Activated naive CD4-positive, alpha-beta T cell (primary cell): ENCODE measurements at places on chromosomes 3 and 15.

GRCh38 chr3:59043391-59043790 is 6.4 kb downstream of the CFAP20DC start:
- DNase-seq = no peak

DNA sequence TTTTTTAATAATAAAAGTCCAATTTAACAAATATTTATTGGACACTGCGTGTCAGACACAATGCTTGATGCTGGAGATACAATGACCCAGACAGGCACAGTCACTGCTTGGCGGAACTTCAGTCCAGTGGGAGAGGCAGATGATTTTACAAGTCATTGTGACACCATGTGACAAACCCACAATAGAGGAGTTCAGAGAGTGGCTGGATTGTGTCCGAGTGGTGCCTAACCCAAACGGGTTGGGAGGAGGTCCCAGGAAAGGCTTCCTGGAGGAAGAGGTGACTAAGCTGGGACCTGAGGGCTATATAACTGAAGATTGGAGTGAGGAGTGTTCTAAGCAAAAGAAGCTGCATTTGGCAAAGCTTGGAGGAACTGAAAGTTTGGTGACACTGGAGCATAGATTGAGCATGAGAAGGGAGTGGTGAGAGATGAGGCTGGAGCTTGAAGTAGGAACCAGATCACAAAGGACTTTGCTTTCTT is 41.4 kb downstream of the CRTC3 start:
- DNase-seq = no peak

DNA sequence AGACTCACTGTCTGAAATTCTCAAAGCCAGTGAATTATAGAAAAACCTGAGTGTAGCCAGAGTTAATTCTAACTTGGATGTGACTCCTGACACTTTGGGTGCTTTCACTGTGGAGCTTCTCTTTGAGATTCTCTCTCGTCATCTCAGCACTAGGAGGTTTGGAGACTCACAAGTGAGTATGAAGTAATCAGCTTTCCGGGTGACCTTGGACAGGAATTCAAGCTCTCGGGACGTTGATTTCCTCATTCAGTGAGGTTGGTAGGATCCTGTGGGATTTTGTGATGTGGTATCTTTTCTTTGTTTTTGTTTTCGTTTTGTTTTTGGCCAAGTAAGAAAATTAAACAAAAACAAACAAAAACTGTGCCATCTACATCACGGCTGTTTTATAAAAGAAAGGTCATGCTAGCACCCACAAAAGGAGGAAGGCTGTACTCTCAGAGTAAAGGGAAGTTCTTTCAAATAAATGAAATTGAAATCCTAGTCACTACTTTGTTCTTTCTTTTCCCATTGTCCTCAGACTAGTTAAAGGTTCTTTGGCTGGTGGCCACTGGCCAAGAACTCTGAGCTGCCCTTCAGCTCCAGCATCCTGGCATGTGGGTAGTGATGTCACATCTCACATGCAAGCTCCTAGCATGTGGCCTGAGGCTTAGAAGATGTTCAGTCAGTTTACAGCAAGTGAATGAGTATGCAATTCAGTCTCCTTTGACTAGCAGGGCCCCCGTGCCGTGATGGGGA is 263.3 kb upstream of the TPM1 start:
- no peak for DNase-seq

DNA sequence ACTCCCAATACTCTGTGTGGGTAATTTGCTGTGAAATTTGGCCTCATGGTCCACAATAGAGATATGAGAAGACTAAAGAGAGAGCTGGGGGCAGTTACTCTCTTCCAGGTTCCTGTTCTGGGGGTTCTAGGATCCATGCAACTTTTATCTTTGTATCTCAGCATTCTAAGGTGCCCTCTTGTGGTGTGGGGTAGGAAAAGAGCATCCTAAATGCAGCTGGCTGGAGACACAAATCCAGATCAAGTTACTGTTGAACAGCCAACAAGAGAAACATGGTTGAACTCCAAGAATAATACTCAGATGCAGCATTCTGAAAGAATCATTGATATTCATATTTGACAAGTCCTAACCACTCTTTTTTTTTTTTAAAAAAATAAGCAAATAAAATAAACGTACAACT is 238.2 kb downstream of the GREM1 start:
- no peak for DNase-seq

DNA sequence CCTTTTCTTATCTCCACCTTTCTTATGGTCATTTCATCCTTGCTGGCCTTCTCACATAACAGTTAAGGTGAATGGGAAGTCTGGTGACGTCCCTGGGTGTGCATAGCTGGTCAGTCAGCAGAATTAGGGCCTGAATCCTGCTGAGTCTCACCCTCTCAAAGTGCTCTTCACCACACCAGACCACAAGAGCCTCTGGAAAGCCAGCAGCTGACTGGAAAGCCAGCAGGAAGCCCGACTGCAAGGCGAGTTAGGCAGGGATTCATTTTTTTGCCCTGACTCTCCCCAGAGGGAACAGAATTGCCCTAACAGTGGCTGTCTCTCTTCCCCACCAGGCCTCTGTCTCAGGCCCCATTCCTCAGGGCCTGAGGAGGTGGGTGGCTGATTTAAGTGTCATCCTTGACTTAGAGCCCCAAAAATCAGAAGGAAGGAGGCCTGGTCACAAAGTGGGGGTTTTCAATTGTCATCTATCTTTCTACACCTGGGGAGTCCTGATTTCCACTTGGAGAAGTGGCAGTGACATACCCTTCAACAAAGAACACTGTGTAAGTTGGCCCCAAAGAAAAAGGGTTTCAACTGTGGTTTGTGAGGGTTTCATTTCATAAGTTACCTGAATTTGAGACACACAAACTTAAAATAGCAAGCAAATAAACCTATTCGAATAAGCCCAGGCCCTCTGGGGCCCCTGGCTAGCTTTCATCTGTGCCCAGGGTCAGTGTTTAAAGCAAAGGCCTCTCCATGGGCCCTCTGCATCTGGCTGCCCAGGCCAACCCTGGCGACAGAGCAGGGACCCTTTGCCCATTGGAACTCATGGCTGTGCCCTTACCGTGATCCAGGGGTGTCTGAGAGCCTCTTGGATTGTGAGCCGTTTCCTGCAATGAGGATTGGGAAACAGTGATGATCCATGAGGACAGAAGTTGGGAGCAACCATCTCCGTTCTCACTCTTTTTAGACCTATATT is 90.5 kb upstream of the HERC1 start:
- DNase-seq = no peak

DNA sequence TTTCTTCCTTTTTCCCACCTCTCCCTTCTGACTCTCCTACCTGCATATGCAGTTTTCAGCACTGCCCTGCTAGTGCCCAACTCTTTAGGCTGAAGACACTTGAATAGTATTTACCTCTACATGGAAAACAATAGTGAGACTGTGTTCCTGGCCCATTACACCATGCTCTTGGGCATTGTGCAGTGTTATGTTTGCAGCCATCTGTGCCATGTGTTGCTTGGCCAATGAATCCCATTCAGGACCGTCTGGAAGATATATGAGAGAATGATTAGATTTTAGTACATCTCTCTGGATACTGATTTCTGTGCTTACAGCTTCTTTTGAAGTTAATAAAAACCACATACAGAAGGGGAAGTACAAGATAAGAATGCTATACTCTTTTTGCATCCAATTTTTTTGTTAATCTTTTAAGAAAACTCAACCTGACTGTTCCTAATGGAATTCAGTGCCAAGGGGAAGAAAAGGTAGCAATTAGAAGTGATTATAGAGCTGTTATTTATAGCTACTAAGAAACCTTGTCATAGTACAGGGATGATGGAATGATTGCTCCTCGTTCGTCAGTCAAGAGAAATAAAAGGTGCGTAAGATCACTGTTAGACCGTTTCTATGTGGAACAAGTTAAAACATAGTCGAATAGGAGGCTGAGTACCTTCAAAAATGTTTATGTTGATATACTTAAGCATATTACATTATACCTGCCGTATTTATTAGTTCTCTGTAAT is 58.9 kb downstream of the TMEM41A start:
- no peak for DNase-seq

- DNase-seq = no peak
These were observed 201.4 kb downstream of the PLOD2 start for GRCh38 chr3:145959457-145960088.

- DNase-seq = no peak
These were observed 142.9 kb downstream of the ADAM10 start for GRCh38 chr15:58606577-58607080.

DNA sequence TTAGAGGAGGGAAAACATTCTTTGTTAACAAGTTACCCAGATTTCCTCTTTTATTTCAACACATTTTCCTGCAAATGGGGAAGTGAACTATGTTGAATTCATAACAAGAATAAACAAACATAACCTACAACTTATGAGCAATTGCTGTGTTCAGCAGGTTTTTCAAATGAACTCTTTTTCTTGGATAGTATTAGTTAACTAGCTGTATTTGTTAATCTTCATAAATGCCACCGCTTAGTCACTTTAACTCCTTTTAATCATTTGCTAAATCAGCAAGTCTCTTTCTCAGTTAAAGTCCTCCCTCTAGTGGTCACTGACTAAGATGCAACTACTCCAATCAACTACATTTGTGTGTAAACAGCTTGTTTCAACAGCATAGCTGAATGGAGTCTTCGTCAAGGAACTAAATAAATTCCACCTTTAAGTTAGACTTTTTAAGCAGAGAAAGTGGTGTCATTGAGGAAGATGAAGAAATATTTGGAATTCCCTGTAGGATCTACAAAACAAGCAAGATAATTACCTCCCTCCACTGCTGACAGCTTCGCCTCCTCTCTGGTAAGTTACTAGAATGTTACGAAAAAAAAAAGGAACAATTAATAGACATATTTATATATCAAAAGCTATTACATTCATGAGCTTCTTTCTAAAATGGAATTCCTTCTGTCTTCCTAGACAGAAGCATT is 1122.0 kb downstream of the ROBO1 start:
- DNase-seq = no peak

GRCh38 chr3:186290796-186291195 is 71.2 kb downstream of the DGKG start:
- DNase-seq = no peak

- no peak for DNase-seq
These were observed 50.0 kb downstream of the DRD3 start for GRCh38 chr3:114128826-114129225.

DNA sequence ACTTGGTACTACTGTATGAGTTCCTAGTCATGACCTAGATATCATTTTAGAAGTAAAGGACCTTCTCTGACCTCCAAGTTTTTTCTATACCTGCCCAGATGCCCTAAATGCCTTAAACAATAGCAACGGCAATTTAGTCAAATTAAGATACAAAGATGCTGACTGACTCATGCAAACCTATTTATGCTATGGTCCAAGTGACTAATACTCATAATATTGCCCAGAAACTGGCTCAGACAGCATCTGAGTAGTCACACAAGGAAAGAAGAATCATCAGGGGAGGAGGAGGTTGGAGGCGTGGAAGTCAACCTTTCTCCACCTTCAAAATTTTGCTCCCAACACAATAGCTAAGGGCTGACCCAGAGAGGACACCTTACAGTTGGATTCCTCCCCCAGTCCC is 6.8 kb downstream of the FYCO1 start:
- no peak for DNase-seq

GRCh38 chr3:50639055-50639494 is 22.1 kb downstream of the MAPKAPK3 start:
- DNase-seq = no peak

- no peak for DNase-seq
These were observed 76.2 kb downstream of the ATP1B3 start for GRCh38 chr3:141952611-141953010.

- no peak for DNase-seq
These were observed 8.5 kb upstream of the FBLN2 start for GRCh38 chr3:13540297-13540995.

DNA sequence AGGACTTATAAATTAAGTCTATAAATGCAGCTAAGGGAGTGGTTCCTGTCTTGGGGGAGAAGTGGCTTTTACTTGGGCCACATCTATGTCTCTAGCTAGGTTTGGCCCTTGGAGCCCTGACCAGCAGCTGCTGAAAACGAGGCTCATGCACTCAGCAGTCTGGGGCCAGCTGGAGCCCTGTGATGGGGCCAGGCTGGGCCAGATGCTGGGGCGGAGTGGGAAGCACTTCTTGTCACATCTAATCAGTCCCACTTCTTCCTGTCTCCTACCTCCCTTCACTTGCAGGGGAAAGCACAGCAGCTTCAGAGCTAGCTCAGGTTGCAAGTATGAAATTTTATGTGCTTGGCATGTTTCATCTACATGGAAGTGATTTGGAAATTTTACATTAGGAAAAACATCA is 209.9 kb upstream of the ROPN1 start:
- no peak for DNase-seq

DNA sequence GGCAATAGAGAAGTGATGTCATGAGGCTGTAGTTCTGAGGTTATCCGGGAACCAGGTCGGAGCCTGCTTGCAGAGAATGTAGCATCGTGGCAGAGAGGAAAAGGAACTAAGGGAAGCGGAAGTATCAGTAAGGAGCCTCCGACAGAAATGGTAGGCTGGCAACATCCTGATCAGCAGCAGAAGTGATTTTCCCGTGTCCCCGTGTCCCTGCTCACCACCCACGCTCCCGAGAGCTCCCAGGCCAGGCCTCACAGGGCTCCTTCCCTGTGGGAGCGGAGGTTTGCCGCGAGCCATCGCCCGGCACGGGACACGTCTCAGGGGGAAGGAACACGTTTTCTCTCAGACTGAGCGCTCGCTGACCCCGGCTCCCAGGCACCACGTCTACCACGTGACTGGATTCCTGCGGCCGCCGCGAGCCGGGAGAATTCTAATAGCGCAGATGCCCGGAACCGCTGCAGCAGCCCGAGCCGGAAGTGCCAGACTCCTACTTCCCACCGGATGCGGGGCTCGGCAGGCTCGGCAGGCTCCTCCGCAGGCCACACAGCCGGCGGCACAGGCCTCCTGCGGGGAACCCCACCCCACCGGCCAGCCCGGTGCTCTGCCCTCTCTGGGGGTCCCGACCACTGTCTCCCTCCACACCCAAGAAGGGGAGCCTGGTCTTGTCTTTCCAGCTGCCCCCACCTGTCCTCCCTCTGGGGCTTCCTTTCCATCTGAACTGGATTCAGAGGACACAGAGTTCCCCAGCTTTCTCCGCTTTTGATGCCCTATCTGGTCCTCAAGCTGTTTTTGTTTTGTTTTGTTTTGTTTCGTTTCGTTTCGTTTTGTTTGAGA is 99.3 kb downstream of the BDH1 start:
- no peak for DNase-seq

DNA sequence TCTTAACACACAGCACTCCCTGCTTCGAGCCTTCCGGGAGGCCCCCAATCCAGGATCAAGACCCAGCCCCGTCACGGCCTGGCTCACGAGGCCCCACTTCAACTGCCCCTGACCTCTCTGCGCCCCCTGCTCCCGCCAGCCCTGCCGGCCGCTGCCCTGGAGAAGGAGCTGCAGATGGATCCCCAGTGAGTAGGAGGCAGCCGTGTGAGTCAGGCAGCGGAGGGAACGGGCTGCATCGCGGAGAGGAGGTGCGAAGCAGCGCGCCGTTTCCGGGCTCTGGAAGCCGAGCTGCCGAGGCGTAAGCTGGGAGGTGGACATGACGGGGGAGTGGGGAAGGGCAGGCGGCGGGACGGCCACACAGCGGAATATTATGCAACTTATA is 133.4 kb downstream of the TPRA1 start:
- DNase-seq = no peak
